BJ (cell line): ENCODE measurements at places on chromosomes 7 and 10. TPM values are rescaled to one million over a fixed set of nuclear protein-coding genes. Genes with fewer than 3 reads are reported as not detected.

Gene KCNIP2
- 0.38 and 0.43 TPM in 2 replicates for polyA plus RNA-seq

Gene ATOH7
- polyA plus RNA-seq, result 0.05 TPM in 1 of 2 replicates, not detected in the other

Gene MEST
- polyA plus RNA-seq, result 122 and 133 TPM in 2 replicates

Gene EMX2
- 0.31 and 0.51 TPM in 2 replicates for polyA plus RNA-seq

Gene CACNB2
- 0.10 and 0.12 TPM in 2 replicates for polyA plus RNA-seq

Gene FLNC
- polyA plus RNA-seq, result 24.6 and 58.6 TPM in 2 replicates

Gene HTRA1
- polyA plus RNA-seq, result 128 and 132 TPM in 2 replicates

Gene ADCY1
- polyA plus RNA-seq, result 0.12 and 0.26 TPM in 2 replicates

Gene SRRT
- polyA plus RNA-seq, result 37.4 and 47.1 TPM in 2 replicates

Gene NEBL
- not detected in 2 replicates for polyA plus RNA-seq

Gene PCLO
- polyA plus RNA-seq, result 0.69 and 0.76 TPM in 2 replicates

Gene GRK5
- polyA plus RNA-seq, result 14.7 and 20.8 TPM in 2 replicates

Gene WEE2
- not detected in 2 replicates for polyA plus RNA-seq

Gene DDIT4
- polyA plus RNA-seq, result 152 and 174 TPM in 2 replicates

Gene GCK
- polyA plus RNA-seq, result 0.22 and 0.40 TPM in 2 replicates

Gene ITIH2
- not detected in 2 replicates for polyA plus RNA-seq

Gene LRMDA
- 0.12 TPM in 1 of 2 replicates, not detected in the other for polyA plus RNA-seq

Gene SERPINE1
- 1,118 and 1,433 TPM in 2 replicates for polyA plus RNA-seq

Gene UNC5B
- 17.5 and 27.4 TPM in 2 replicates for polyA plus RNA-seq

Gene PRF1
- not detected in 2 replicates for polyA plus RNA-seq

Gene H2BK1
- not detected in 2 replicates for polyA plus RNA-seq

Gene ERLIN1
- polyA plus RNA-seq, result 37.7 and 48.8 TPM in 2 replicates

Gene POLR3A
- 12.1 and 12.7 TPM in 2 replicates for polyA plus RNA-seq

Gene EIF4H
- 385 and 393 TPM in 2 replicates for polyA plus RNA-seq
